Ovary (tissue), 10 donors: ENCODE measurements at places on chromosomes 2 and 18. TPM values are rescaled to one million over a fixed set of nuclear protein-coding genes. Genes with fewer than 3 reads are reported as not detected.

The GKN1 gene
- not detected for total RNA-seq

- no peak for DNase-seq
These were observed 439.2 kb downstream of the SETBP1 start for GRCh38 chr18:45119876-45120275.

DNA sequence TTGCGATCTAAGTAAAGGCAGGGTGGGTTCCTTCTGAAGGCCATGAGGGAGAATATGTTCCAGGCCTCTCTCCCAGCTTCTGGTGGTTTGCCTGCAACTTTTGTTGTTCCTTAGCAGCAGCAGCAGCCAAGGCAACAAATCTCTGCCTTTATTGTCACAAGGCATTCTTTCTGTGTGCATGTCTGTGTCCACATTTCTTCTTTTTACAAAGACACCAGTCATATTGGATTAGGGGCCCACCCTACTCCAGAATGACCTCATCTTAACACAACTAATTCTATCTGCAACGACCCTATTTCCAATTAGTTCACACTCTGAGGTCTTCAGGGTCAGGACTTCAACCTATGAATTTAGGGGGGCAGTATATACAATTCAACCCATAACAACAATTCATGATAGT is 587.5 kb downstream of the XIRP2 start:
- no peak for DNase-seq

GRCh38 chr2:190641469-190641868 is 7.4 kb upstream of the NAB1 start:
- no peak for DNase-seq

GRCh38 chr2:202335791-202336467 is 40.2 kb upstream of the BMPR2 start:
- no peak for DNase-seq

DNA sequence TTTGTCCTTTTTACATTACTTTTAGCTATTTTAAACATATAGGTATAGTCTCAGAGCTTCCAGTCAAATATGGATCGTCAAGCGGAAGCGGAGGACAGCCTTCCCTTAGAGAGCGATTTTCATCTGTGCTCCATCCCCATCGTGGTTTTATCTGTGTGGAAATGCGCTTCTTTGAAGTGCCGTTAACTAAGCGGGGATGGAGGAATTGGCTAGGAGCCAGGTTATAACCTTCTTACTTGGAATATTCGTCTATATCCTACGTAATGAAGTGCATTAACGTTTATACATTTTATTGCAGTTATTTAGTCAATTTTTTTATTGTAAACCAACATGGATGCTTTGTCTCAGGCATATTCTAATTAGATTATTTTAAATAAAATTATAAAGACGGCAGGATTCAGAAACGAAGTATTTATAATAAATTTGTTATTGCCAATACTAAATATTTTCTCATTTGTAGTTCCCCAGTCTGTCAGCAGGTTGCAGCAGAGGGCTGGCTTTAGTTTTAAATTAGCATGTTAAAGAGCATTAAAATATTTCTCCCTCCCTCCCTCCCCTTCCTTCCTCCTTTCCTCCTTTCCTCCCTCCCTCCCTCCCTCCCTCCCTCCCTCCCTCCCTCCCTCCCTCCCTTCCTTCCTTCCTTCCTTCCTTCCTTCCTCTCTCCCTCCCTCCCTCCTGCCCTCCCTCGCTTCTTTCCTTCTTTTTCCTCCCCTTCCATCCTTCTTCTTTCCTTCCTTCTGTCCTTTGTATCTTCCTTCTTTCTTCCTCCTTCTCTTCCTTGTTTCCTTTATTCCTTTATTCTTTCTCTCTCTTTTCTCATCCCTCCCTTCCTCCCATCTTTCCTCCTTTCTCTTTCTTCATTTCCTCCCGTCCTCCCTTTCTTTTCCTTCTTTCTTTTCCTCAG is 80.6 kb upstream of the DOCK10 start:
- no peak for DNase-seq
